ENCODE measurements at places on chromosomes 4 and X.

GRCh38 chr4:145551660-145552059 is 67.5 kb upstream of the MMAA start:
- DNase-seq, result no peak

DNA sequence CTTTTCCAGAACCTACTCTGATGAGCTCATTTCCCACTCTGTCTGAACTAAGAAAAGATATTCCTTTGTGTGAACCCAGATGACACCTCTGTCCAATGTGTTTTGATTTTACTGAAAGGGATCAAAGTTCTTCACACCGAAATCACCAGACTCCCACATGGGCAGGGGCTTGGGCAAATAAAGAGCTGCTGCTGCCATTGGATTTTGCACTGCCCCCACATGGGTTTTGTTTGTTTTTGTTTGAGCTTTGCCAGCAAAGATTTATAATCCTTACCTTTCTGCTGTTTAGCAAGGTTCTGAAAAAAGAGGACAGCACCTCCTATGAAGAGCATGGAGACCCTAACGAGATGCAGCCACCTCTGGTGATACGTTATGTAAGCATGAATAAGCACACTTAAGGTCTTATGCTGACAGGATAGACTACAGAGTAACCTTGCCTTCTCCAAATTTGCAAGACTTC is 44.3 kb downstream of the HSD17B13 start:
- DNase-seq, result no peak

- DNase-seq, result no peak
Measured at GRCh38 chr4:84479663-84480062, 19.4 kb downstream of the NKX6-1 start.

- DNase-seq, result peak; percentile 28
Measured at GRCh38 chr4:107060388-107060787, 24.3 kb upstream of the DKK2 start.

DNA sequence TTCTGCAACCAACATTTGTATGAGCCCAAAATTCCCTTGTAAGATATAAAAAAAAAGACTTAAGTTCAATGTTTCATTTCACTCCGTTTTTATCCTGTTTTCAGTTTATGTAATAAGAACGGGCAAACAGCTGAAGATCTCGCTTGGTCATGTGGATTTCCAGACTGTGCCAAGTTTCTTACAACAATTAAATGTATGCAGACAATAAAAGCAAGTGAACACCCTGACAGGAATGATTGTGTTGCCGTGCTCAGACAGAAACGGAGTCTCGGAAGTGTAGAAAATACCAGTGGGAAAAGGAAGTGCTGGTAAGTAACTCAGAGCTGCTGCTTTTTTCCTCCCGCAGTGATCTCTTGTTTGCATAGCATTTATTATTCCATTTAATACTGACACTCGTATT is 2.8 kb downstream of the ANKRD37 start:
- DNase-seq, result no peak

GRCh38 chr4:141109983-141110382 is 23.3 kb downstream of the RNF150 start:
- no peak for DNase-seq

All from cardiac fibroblast (primary cell).